ENCODE measurements at places on chromosomes 4 and X.

- no peak for DNase-seq
Measured at GRCh38 chrX:141936080-141936479, 32.4 kb downstream of the MAGEC1 start.

DNA sequence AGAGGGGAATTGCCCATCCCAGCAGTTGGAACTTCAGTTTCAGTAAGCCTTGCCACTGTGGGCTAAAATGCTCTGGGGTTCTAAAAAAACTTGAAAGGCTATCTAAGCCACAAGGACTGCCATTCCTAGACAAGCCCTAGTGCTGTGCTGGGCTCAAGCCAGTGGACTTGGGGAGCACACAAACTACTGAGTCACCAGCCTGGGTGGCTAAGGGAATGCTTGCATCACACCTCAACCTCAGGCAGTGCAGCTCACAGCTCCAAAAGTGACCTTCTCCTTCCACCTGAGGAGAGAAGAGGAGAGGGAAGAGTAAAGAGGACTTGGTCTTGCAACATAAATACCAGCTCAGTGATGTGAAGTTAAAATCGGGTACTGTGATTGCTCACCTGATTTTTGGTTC lies 116.7 kb upstream of the GLRA2 start:
- DNase-seq, result no peak

DNA sequence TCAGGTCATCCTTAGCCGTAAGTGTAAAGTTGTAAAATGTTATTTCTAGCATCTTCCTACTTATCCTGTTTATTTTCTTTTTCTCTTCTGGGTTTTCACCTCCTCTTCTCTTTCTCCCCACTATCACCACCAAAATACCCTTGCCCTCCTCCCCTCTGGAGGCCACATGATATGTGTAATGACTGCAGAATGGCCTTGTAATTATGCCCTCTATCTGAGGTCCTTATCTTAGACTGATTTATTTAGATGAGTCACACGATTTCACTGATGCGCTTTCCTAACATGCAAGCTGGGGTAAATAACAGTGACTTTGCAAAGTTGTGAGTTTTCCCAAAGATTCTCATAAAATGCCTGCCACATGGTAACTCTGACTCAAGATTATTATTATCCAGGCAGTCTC lies 231.8 kb upstream of the GPRIN3 start:
- peak; percentile 71 for DNase-seq

GRCh38 chrX:903116-903515 lies 272.5 kb downstream of the SHOX start:
- DNase-seq, result no peak

- DNase-seq, result peak; percentile 14
Measured at GRCh38 chr4:38804654-38805295, at the start of gene TLR1. Gene TLR1, minus strand, starts transcription at chr4:38804791. Its CDS starts 5,960 bp downstream, at chr4:38798831.

GRCh38 chrX:51697397-51697796 lies 12.9 kb upstream of the CENPVL1 start:
- no peak for DNase-seq

GRCh38 chrX:11426712-11427452 lies 133.7 kb downstream of the AMELX start:
- DNase-seq, result no peak

DNA sequence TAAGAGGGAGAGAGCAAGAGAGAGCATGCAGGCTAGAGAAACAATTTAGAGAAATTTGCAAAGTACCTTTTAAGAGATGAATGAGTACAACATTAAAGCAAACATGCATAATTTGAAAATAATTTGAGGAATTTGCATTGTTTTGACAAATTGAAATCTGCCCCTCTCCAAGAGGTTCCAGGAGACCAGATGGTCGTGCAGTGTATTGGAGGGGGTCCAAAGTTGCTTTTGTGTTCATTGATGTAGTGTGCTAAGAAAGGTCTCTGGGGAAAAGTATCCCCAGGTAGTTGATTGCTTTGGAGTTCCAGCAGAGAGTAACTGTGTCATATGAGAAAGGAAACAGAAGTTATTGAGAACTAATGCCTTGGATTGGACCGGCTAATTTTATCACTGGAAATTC lies 635.0 kb upstream of the TENM3 start:
- DNase-seq, result no peak
